T-helper 1 cell (primary cell): ENCODE measurements at places on chromosomes 16 and 17.

DNA sequence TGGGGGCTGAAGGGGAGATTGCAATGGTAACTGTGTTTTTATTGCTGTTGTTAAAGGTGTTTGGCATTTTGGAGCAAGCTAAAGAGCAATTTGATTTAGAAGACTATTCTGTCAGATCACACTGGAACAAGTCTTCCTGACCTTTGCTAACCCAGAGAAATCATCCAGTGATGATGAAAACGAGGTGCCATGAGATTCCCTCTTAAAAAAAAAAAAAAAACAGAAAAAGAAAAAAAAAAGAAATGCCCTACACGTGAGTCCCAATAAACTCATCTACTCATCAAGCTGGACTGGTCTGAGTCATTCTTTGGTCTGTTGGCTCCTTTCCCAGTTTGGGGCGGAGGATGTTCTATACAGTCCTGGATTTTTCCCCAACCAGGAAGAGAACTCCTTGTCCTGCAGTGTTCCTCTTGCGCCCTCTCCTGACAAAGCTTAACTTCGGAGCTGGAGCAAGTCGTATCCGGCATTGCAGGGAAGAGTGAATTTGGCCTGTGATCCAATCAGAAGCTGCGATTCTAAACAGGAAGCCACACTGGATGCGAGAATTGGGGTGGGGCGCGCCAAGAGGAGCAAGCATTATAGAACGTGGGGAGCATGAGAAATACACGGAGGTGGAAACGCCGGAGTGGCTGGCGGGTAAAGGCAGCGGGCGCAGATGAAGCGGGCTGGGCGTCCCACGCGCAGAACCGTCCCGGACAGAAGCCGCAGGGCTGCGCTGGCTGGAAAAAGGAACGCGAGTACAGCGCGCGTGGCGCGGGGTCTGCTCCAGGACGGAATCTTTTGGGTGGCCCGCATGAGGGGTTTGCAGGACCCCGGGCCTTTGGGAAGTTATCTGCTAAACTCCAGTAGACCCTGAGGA, 22.4 kb upstream of the CRYM start:
- no peak for DNase-seq

- no peak for DNase-seq
These were observed 60.0 kb downstream of the ABCC1 start for GRCh38 chr16:16009401-16009800.

DNA sequence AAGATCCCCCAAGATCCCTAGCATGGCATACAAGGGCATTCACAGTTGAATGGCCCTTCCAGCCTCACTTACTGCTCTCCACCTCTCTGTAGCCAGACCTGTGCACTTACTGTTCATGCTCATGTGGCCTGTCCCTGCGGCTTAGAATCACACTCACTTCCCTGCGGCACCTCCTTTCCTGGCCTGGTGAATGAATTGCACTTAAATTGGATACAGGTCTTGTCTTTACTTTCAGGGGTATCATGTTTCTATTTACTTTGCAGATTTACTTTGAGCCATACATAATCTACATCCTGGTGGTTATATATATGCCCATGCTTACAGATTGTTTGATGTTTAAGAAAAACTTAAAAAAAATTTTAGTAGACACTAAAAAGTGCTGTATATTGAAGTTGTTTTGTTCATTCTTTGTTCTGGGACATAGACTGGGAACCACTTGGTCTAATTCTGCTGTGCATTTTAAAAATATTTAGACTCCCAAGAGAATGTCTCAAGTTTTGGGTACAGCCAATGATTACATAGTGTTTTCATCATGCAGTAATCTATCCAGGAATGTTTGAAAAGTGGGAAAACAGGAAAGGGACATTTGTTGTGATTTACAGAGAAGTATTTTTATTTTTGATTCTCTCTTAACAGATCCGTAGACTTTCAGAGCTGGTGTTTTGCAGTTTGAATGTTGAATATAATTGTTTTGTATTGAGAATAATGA, 63.9 kb downstream of the NUP88 start:
- DNase-seq, result no peak

- DNase-seq, result no peak
These were observed 417.1 kb upstream of the CDH11 start for GRCh38 chr16:65538976-65539375.

- peak; percentile 41 for DNase-seq
These were observed 2.3 kb upstream of the PHF12 start for GRCh38 chr17:28953444-28954118.

GRCh38 chr17:78882540-78883088, 20.4 kb downstream of the CEP295NL start:
- DNase-seq, result no peak

GRCh38 chr17:68518063-68518815, 6.0 kb downstream of the PRKAR1A start:
- no peak for DNase-seq

GRCh38 chr17:77366558-77367245, 225.9 kb downstream of the SEC14L1 start:
- no peak for DNase-seq

- DNase-seq, result no peak
These were observed 133.4 kb downstream of the MAP2K6 start for GRCh38 chr17:69547947-69548346.

DNA sequence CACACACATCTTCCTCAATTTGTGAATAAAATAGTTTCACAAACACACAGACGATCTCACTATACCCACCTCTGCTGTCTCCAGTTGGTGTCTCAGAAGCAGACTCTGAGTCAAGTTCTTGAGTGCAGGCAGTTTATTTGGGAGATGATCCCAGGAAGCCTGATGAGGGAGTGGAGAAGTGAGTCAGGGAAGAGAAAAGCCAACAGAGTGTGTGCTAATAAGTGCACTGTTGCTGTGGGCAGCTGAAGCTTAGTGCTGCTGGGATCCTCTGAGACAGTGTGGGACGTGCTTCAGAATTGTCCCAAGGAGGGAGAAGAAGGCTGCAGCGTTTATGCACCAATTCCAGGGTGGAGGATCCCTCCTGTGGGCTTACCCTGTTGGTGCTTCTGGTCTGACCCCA, 423.2 kb upstream of the C16orf82 start:
- no peak for DNase-seq

DNA sequence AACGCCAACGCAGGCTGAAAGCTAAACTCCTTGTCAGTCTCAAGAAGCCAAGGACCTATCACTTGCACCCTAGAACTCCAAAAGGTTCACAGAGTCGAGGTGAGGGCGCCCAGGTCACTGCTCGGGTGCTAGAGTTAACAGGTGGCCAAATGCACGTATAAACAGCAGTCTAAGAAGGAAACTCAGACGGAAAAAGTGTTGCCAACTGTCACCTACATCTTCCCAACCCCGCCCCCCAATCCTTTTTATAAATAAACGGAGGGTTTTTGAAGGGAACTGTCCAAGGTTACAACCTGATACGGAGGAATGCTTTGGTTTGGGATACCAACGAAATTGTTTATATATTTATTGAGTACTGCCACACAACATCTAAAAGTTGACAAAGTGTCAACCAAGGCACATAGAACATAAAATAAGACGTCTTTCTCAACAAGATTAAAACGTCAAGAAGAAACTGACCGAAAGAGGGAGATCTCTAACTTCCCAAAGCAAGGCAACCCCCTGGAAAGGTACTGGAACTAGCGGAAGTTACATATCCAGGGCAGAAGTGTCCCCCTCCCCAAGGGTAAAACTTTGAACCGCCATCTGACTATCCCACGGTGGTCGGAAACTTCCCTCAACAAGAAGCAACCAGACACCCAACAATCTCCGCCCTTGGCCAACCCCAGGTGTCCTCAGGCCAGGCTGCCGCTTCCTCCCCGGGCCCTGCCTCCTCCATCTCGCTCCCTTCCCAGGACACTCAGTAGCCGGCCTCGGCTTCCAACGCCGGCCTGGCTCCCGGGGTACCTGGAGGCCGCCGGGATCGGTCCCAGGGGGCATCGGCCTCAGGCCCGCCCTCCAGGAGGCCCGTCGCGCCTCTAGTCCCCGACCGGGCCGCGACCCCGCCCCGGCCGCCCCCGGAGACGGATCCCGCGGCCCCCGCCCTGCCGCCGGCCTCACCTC, 982 bp downstream of the SPAG9 start:
- DNase-seq, result peak; percentile 29

GRCh38 chr16:24896439-24896838, 50.7 kb downstream of the SLC5A11 start:
- no peak for DNase-seq

GRCh38 chr17:19654896-19655295, 6.3 kb downstream of the ALDH3A2 start:
- no peak for DNase-seq

GRCh38 chr16:70372921-70373728, 26.4 kb downstream of the DDX19A start:
- DNase-seq, result no peak

- DNase-seq, result no peak
These were observed 30.2 kb upstream of the ABCC3 start for GRCh38 chr17:50604513-50604912.

DNA sequence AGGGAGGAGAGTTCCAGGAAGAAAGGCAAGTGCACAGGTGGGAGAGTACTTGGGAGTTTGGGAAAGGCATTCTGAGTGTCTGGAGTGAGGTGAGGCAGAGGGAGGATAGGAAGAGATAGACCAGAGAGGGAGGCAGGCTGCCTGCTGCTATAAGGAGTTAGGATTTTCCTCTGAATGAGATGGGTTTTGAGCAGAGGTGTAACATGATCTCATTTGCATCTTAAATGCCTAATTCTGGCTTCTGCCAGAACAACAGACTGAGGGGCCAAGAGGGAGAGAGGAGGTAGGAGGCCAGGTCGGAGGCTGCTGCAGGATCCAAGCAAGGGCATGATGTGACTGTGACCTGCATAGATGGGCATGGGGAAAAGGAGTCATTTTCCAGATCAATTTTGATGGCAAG, 31.5 kb upstream of the IRX6 start:
- no peak for DNase-seq
